Panc1 (cell line): ENCODE measurements at places on chromosomes 3 and 15. TPM values are rescaled to one million over a fixed set of nuclear protein-coding genes. Genes with fewer than 3 reads are reported as not detected.

Gene THBS1
- 61.9 TPM for total RNA-seq

Gene DGKG
- total RNA-seq: 0.46 TPM

Gene LIPH
- 19.9 TPM for total RNA-seq

Gene SLC6A1
- total RNA-seq: not detected

Gene NGLY1
- total RNA-seq: 14.6 TPM

Gene VGLL3
- 0.15 TPM for total RNA-seq

Gene SAMD7
- not detected for total RNA-seq

Gene TICRR
- total RNA-seq: 20.5 TPM

Gene TTC21A
- total RNA-seq: 7.7 TPM

Gene TBC1D21
- total RNA-seq: not detected

Gene CCR1
- not detected for total RNA-seq

Gene ATOSA
- total RNA-seq: 18.5 TPM

Gene SERINC4
- total RNA-seq: not detected

Gene GALNT15
- total RNA-seq: 0.10 TPM

Gene C15orf62
- 0.33 TPM for total RNA-seq

Gene SLC30A4
- 9.3 TPM for total RNA-seq

Gene LSMEM2
- total RNA-seq: not detected

Gene PDE8A
- total RNA-seq: 40.0 TPM

Gene CHST14
- 42.4 TPM for total RNA-seq

Gene MPI
- 45.8 TPM for total RNA-seq

Gene ANXA2
- total RNA-seq: 1,903 TPM

Gene ALDH1L1
- total RNA-seq: 0.36 TPM

Gene GOLGA8Q
- 1.1 TPM for total RNA-seq

Gene ENTPD3
- total RNA-seq: not detected

Gene NOX5
- total RNA-seq: 0.26 TPM

Gene C3orf49
- not detected for total RNA-seq

Gene BFSP2
- 0.67 TPM for total RNA-seq

Gene ATRIP
- total RNA-seq: 11.9 TPM

Gene SLC12A1
- not detected for total RNA-seq

Gene POLQ
- total RNA-seq: 11.9 TPM

Gene CLRN1
- not detected for total RNA-seq

Gene ADPRH
- total RNA-seq: 7.8 TPM

Gene UPK1B
- 4.4 TPM for total RNA-seq

Gene TMEM158
- total RNA-seq: 7.3 TPM

Gene AGBL1
- total RNA-seq: not detected

Gene CTXN2
- total RNA-seq: 0.05 TPM

Gene SLCO2A1
- total RNA-seq: 0.62 TPM

Gene ISL2
- 0.51 TPM for total RNA-seq

Gene CHST13
- total RNA-seq: 0.64 TPM

Gene SHC4
- 0.10 TPM for total RNA-seq

Gene TSC22D2
- total RNA-seq: 43.1 TPM

Gene VWA5B2
- total RNA-seq: 0.28 TPM

Gene ASTE1
- 7.4 TPM for total RNA-seq

Gene FEZF2
- total RNA-seq: not detected

Gene GADL1
- total RNA-seq: not detected

Gene ANKRD63
- total RNA-seq: 0.72 TPM

Gene FOXB1
- 0.64 TPM for total RNA-seq

Gene HCLS1
- 0.85 TPM for total RNA-seq

Gene PTX3
- 2.1 TPM for total RNA-seq

Gene CCDC54
- not detected for total RNA-seq

Gene USP50
- not detected for total RNA-seq

Gene WWTR1
- 298 TPM for total RNA-seq

Gene DVL3
- 97.2 TPM for total RNA-seq

Gene PAQR5
- total RNA-seq: 2.0 TPM

Gene CYFIP1
- 159 TPM for total RNA-seq

Gene HOMER2
- total RNA-seq: 35.9 TPM
